Stimulated activated CD8-positive, alpha-beta memory T cell treated with anti-CD3 and anti-CD28 coated beads, Interleukin-7, amount 100 ng/mL, for 1 hour (primary cell): ENCODE measurements at places on chromosomes 12 and 14.

DNA sequence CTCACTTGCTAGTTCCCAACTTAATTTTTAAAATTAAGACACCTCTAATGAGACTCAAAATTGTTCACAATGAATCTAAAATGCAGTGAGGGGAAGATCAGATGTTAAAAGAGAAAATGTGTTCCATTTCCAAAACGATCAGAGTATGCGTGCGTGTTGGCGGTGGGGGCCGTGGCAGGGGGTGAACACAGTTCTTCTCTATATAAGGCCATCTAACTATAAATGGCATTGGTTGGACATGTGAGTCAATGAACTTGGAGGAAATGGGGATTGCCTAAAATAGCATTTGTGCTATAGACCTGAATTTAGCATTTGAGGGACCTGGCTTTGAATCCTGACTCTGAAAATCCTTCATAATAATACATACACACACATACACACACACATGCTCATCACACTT, 149.4 kb downstream of the FOXN3 start:
- no peak for DNase-seq

DNA sequence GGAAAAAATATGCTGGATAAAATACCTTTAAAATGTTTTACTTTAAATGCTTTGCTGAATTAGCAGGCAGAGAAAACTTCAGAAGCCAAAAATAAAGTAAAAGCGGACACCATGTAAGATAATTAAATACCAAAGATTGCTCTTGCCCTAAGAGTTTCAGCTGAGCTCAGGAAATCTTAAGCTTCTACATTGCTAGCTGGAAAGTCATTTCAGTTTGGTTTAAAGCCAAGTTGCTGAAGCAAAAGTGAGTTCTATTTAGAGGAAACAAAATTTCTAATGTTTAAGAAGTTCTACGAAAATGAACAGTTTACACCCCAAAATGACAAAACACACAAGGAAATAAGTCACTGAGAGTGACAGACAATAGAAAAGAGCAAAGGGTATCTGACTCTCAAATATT, 310.0 kb downstream of the ADAMTS20 start:
- DNase-seq, result no peak

GRCh38 chr12:131509701-131510100, 201.2 kb upstream of the SFSWAP start:
- DNase-seq, result no peak

DNA sequence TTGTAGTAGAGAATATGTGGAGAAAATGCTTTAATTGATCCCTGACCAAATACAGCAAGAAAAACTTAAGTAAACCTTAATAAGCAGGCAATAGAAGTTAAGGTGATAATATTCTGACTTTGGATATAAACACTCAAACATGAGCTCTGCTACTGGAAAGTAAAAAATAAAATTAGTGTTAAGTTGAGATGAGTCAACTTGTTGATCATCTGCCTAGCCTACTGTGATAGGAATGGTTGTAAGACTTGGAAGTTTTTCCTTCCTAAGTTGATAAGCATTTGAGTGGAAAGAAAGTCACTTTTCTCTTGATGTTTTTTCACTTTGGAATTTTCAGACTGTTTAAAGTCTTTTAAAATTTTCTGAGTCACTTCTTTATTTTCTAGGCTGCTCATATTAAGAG, 26.0 kb downstream of the ADIPOR2 start:
- DNase-seq, result no peak

DNA sequence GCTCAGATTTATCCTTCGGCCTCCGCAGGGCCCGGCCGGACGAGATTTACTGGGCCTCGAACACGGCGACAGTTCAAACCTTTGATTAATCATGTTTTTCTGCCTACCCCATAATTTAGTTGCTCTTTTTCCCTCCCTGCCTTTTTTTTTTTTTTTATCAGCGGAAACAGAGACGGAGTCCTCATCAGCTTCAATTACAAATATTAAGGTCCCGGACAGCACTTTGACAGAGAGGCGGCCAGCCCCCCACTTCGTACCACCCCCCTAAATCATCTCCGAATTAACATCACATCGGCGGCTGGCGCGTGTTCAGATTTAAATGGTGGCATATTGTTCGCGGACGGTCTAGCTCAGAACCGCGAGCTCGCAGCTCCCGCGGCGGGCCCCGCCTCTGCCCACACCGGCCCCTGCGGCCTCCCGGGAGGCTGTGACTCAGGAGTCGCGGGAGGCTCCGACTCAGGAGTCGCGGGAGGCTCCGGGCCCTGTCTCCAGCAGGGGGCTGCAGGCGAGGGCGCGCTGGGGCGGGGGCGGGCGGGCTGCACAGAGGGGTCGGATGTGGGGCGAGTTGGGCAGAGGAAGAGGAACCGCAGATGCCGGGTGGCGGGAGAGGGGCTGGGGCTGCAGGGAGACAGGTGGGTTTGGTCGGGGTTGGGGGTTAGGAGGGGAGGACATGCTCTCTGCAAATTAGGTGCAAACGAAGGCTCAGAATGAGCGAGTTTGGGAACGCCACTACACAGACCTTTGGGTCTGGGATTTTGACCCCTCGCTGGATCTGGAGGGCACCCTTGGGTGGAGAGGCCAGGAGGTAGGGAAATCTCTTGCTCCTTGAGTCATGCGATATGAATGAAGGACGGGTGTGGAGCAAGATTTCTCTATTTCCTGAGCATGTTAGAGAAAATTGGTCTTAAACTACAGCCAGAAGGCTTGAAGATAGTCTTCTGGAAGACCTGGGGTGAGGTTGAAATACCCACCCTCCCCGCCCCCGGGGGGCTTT, 19.6 kb upstream of the ATP5MC2 start:
- no peak for DNase-seq

GRCh38 chr12:11085419-11085818, 6.7 kb downstream of the TAS2R43 start:
- no peak for DNase-seq

DNA sequence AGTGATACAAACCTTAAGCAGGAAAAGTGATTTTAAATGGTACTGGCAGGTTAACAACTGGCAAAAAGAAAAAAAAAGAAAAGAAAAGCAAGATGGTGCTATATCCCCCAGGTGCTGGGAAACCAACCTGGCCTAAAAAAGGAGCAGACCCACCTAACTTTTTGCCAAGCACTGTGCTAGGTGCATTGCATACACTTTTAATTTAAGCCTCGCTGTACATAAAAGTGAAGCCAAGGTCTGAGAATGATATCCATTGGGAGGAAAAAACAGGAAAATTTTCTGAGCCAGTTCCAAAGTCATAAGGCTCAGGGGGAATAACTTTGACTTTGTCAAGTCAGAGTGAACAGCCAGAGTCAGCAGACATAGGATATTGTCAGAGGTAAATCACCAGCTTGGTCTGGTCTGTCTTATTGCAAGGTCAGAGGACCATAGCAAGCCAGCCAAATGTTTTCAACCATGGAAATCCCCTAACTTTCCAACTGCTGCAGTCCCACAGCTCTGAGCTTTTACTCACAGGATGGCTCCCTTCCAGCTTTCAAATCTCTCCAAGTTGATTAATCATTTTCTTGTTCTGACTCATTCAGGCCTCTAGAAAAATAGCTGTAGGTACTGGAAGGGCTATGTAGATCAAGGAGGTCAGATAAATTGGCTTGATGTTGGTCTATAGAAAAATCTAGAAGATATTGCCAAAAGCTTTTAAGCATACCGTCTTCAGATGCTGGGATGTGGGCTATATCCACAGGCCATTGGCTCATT, 412.9 kb downstream of the RAD51B start:
- no peak for DNase-seq

DNA sequence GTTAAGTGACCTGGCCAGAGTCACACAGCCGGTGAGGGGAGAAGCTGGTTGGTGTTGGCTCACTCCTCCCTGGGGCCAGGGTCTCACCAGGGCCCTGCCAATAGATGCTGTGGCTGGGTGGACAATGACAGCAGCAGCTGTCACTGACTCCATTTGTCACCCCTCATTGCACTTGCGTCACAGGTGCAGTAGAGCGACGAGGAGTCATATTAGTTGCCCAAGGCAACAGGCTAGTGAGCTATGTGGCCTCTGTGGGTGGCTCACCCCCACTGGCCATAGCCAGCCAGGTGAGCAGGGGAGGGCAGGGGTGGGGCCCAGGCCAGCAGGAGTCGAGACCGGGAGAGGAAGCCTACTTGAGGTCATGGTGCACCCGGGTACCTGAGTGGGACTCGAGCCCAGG, 9.7 kb downstream of the SLC25A47 start:
- no peak for DNase-seq

DNA sequence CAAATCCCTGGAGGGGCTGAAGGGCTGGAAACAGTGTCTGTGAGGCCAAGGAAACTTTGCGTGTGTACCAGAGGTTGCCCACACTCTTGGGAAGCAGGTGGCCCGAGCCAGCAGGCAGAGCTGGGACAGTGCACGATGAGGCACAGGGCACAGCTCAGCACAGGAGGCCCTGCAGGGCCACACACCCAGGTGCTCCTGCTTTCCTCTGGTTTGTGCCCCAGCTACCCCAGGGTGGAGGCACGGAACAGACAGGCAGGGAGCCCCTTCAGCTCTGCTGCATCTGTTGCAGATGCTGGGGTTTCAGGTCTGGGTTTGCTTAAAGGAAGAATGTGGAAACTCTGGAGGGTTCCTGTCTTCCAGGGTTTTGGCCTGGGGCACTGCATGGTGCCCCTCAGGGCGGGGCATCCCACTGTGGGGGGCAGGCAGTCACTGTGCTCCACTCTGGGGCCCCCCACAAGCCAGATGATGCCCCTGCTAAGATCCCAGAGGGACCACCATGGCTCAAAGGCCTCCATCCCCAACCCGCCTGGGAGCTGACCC, 8.6 kb downstream of the TMEM179 start:
- no peak for DNase-seq

GRCh38 chr12:89899651-89900050, 191.0 kb upstream of the ATP2B1 start:
- DNase-seq, result no peak

GRCh38 chr14:25049093-25049567, 817 bp downstream of the STXBP6 start:
- no peak for DNase-seq

GRCh38 chr12:124490584-124491305, 76.7 kb downstream of the NCOR2 start:
- DNase-seq, result no peak

DNA sequence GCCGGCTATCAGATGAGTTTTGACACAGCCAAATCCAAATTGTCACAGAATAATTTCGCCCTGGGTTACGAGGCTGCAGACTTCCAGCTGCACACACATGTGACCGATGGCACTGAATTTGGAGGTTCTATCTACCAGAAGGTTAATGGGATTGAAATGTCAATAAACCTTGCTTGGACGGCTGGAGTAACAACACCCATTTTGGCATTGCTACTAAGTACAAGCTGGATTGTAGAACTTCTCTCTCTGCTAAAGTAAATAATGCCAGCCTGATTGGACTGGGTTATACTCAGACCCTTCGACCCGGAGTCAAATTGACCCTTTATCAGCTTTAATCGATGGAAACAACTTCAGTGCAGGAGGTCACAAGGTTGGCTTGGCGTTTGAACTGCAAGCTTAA, 100.2 kb upstream of the EVL start:
- DNase-seq, result no peak

DNA sequence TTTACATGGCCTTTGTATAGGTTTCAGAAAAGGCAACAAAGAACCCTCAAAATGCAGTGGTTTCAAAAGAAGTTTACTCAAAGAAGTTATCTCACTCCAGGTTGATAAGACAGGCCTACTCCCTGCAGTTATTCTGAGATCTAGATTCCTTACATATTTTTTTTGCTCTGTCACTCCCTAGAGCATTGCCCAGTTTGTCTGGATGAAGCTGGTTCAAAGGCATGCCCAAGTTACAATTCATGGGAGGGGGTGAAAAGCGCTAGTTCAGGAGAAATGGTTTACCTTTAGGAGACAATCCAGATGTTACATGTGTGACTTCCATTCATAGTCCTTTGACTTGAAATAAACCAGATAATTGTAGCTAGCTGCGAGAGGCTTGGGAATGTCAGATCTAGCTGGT, 115.0 kb downstream of the TPH2 start:
- DNase-seq, result no peak

DNA sequence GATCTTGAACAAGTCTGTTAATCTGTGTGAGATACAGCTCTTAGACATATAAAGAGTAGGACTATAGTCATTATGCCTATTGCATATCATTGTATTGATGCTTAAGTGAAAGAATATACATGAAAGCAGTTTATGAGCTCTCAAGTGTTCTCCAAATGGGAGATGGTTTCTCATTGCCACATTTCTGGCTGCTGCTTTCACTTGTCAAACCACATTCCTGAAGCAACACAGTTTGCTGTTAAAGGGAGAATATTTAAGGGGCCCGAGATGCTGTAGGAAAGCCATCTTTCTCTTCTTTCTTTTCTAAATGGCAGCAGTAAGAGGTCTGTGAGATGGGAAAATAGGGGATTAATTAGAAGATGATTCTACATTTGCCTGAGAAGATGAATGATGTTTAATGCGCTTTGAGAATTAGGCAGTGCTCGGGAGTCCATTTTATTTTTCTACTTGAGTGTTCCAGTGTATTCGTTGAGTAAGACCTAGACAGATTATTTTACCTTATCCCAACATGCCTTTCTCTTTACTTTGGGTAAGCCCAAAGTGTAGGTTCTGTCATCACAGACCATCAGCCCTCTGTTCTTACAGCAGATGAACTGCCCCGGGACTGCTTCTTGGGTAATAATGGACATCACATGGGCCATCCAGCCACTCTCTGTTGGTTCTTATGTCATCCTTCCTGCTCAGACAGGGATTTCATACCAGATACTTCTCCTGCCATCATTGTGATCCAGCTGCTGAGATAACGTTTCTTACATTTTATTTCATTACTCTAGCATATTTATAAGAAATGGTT, 35.6 kb downstream of the ANO4 start:
- no peak for DNase-seq

DNA sequence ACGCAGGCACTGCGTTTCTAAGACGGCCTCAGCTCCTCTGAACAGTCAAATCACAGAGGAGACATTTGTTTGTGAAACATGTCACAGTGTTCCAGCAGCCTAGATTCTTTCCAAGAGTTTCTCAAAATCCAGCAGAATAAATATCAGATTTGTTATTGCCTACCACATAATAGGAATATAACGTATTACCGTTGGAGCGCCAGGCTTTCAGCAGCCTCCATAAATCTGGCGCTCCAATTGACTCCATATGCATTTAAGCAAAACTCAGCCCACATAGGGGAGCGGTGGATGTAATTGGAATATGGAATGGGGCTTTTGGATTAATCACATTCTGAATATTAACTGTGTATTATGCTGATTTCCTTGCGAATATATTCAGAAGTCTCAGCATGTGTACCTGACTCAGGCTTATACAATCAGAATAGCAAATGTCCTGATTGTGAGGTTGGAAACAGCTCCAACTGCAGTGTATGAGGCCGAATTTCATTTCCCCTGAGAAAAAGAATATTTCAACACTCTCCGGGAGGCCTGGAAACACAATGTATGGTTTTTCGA, 174.0 kb downstream of the ASCL4 start:
- no peak for DNase-seq

- DNase-seq, result no peak
Measured at GRCh38 chr12:770479-770878, 18.1 kb downstream of the WNK1 start.

- DNase-seq, result no peak
Measured at GRCh38 chr14:99424306-99424877, 56.3 kb downstream of the SETD3 start.

DNA sequence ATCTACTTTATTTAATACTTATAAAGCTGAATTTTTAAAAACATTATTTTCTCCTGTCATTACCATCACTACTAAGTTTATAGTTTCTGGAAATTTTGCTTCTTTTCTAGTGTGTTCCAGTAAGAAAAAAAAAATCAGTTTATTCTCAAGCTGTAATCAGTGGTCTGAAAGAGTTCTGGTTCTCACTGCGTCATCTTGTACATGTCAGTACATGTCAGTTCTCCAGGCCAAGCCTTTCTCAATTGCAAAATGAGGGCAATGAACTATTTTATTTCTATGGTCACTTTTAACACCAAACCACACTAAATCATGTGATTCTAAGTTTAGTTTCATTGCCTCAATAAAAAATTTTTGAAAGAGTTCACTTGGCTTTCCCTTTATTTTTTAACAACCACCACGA, 468.9 kb upstream of the LRFN5 start:
- no peak for DNase-seq
